ENCODE measurements at places on chromosomes 13 and 19.

DNA sequence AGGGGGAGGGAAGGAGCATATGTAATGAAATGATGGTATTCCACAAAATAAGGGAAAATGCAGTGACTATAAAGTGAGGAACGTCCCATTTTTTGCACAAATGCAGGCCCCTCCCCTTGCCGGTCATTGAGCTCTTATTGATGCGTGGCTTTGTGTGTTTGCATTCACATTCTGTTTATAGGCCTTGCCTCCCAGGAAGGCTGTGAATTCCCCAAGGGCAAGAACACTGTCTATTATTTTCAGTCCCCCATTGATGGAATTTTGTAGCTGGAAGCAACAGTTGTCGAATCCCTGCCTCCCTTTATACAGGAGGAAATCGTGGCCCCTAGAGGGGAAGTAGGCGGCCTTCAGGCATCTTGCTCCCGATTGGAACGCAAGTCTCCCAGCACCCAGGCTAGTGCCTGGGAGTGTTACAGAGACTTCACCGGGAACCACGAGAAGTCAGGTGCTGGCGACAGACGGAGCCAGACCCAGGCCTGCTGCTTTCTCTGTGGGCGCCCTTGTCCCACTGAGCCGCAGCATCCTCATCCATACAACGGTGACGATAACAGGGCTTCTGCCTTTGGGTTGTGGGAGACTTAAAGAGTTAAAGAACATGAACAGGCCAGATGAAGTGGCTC is 6.9 kb downstream of the SBSN start:
- DNase-seq: no peak

- no peak for DNase-seq
These were observed 7.2 kb downstream of the SYNGR4 start for GRCh38 chr19:48371367-48371766.

DNA sequence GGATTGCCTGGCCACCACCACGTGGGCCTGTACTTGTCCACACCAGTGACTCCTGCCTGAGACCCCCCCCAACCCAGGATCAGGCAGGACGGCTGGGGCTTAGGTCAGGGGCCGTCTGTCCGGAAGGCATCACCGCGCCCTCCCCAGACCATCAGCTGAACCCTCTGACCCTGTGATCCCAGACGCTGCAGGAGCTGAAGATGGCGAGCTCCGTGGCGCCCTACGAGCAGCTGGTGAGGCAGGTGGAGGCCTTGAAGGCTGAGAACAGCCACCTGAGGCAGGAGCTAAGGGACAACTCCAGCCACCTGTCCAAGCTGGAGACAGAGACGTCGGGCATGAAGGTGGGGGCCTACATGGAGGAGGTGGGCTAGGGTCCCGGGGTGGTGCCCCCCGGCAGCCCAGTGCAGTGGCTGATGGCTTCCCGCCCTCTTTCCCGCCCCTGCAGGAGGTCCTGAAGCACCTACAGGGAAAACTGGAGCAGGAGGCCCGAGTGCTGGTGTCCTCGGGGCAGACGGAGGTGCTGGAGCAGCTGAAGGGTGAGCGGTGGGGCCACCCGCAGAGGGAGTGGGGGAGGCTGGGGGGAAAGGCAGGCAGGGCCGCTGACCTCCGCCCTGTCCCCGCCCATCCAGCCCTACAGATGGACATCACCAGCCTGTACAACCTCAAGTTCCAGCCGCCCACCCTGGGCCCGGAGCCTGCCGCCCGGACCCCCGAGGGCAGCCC is 3.0 kb downstream of the APC2 start:
- DNase-seq: no peak

GRCh38 chr13:30810261-30810701 is 74.9 kb downstream of the ALOX5AP start:
- no peak for DNase-seq

GRCh38 chr13:47481536-47481935 is 519.5 kb downstream of the SUCLA2 start:
- DNase-seq: no peak

DNA sequence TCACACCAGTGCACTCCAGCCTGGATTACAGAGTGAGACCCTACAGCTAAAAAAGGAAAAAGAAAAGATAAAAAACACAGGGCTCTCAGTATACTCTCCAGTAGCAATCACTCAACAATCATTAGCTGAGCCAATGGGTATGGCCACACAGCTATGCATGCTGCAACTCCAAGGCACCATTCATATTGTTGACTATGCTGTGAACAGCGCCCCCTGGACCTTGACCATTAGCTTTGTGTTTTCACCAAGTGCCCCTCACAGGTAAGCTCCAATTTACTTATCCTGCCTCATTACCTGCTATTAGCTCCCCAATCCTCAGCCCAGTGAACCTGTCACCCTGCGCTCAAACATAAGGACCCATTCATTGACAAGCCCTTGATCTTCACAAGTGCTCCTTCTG is 35.8 kb downstream of the ZIC5 start:
- DNase-seq: no peak
